ENCODE measurements at places on chromosomes 2 and 18.

GRCh38 chr2:98460573-98461497 lies 16.2 kb downstream of the INPP4A start:
- peak; percentile 57 for DNase-seq

- no peak for DNase-seq
Observed at GRCh38 chr2:185381631-185382030, 357.0 kb upstream of the FSIP2 start.

DNA sequence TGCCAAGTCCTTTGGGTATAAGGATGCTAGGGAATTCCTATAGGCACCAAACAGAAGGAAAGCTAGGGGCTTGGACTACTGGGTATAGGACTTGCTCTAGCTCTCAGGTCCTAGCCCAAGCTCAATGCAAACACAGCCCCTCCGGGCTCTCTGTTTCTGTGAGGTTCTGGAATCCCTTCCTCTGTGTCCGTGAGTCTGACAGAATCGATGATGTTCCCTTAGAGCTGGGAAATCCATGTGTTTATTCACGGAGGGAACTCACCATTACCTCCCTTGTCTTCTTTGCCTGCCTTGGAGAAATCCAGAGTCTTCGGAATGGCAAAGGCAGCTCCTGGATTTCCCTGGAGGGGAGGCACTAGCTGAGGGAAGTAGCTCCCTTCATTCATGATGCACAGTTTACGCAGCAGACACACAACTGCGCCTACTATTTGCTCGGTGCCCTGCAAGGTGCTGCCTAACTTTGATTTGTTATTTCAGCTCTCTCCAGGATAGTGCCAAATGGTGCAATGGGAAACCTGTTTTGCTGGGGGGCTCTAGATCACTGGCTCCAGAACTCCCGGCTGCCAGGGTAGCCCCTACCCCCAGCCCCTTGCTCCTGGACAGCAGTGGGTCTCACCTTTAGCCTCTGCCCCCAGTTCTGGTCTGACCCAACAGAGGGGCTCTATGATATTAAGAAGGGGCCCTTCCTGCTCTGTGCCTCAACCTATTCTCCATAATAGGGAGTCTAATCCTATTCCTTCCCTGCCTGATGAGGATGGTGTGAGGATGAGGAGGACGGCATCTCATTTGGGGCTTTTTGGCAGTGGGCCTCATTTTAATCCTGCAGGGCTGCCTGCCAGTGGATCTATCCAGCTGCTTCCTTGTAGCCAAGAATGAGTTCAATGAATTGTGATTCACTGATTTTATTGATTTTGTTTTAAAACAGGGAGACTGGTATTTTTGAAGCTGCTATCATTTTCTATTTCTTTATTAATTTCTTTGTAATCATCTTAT lies 8.4 kb upstream of the PSMD1 start:
- DNase-seq, result no peak

DNA sequence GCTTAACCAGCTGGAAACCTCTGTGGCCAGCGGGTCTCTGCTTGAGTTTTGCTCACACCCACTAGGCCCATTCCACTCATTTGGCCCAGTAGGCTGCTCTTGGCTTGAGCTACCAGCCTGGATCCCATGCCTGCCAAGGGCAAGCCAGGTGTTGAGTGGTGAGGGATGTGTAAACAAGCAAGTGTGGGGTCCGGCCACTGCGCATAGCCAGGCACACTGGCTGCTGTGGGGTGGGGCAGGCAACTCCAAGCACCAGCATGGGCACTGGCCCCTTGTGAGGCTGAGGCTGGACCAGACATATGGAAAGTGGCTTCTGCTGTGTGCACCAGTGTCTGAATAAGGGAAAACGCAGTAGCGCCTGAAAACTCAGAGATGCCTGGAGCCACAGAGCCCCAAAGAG lies 732.7 kb downstream of the NR4A2 start:
- DNase-seq, result no peak

- no peak for DNase-seq
Observed at GRCh38 chr2:70717431-70718038, 50.5 kb downstream of the ADD2 start.

- no peak for DNase-seq
Observed at GRCh38 chr2:136051001-136051724, 65.7 kb upstream of the DARS1 start.
